ENCODE measurements at places on chromosomes 5 and 9.
A peak's percentile ranks its signal among the peaks of the same experiment; 100 is the strongest.

GRCh38 chr9:127107171-127107928, 15.1 kb downstream of the ANGPTL2 start:
- DNase-seq, result no peak

DNA sequence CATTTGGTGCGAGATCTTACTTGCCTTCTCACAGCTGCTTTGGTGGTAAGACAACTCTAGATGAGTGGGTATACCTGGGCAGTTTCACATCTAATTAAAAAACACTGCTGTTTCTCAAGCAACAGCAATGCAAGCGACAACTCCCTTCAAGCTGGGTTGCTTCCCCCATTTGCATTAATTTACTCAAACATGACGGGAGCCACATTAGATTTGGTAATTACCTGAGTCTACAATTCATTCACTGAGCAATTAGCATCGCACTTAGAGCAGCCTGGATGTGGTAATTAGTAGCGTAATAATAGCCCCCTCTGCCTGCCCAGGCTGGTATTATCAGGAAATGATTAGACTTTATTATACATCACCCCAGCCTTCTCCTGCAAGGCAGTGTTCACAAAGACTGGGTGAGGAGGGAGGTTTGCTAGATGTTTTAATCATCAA, 73.4 kb downstream of the FBXO38 start:
- DNase-seq, result peak; percentile 1

DNA sequence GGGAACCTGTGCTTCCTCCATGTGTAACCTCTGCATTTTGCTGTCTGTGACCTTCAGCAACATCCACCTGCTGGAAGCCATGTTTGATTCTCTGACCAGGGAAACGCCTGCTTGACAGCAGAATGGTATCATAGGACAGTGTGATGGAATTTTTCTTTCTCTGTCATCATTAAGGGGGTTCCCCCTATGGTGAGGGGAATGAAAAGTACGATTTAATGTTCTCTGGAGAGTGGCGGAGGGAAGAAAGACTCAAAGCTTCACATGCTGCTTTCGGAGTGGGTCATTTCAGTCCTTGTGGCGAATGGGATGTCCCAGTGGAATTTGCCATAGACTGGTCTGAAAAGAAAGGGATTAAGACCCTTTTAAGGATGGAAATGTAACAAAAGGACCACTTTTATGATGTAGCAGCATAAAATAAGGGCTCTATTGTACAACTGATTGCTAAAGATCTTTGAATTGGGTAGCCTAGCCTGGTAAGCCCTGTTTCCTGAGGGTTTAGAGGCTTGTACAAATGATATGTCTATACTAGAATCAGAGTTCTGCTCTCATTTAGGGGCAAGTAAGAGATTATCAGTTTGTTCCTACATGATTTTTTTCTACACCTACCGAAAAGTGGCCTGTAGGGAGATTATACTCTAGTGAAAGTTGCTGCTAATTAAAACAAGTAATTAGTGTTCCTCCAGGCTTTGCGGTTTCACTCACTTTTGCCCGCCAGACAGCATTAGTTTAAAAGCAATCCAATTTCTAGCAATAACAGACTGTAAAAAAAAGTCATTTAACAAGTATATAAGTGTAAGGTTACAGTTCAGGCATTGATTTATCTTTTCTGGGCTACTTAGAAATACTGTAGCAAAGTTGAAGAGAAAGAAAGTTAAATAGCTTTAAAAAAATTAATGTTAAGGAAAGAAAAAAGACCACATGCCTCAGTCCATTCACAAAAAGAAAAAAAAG, 904.5 kb downstream of the NR2F1-AS1 start:
- DNase-seq, result no peak

GRCh38 chr5:64969578-64969977, 200.8 kb downstream of the CWC27 start:
- no peak for DNase-seq

GRCh38 chr5:143236682-143237081, 166.8 kb downstream of the NR3C1 start:
- DNase-seq, result no peak

Data from central memory CD4-positive, alpha-beta T cell (primary cell).